Activated CD8-positive, alpha-beta memory T cell treated with anti-CD3 and anti-CD28 coated beads for 1 hour (primary cell): ENCODE measurements at places on chromosomes 7 and 10.

GRCh38 chr10:53638006-53638405 lies 865.4 kb upstream of the MBL2 start:
- DNase-seq = no peak

GRCh38 chr7:157830331-157830730 lies 493.5 kb downstream of the DNAJB6 start:
- no peak for DNase-seq

- no peak for DNase-seq
Observed at GRCh38 chr10:19749185-19749729, 67.0 kb upstream of the PLXDC2 start.

- no peak for DNase-seq
Observed at GRCh38 chr10:117260084-117260483, 19.2 kb downstream of the SLC18A2 start.

- DNase-seq = no peak
Observed at GRCh38 chr7:121562259-121562658, 166.2 kb upstream of the FAM3C start.

- DNase-seq = no peak
Observed at GRCh38 chr7:81161451-81162075, 242.7 kb upstream of the SEMA3C start.

GRCh38 chr10:31730776-31731175 lies 197.9 kb downstream of the ARHGAP12 start:
- DNase-seq = no peak

DNA sequence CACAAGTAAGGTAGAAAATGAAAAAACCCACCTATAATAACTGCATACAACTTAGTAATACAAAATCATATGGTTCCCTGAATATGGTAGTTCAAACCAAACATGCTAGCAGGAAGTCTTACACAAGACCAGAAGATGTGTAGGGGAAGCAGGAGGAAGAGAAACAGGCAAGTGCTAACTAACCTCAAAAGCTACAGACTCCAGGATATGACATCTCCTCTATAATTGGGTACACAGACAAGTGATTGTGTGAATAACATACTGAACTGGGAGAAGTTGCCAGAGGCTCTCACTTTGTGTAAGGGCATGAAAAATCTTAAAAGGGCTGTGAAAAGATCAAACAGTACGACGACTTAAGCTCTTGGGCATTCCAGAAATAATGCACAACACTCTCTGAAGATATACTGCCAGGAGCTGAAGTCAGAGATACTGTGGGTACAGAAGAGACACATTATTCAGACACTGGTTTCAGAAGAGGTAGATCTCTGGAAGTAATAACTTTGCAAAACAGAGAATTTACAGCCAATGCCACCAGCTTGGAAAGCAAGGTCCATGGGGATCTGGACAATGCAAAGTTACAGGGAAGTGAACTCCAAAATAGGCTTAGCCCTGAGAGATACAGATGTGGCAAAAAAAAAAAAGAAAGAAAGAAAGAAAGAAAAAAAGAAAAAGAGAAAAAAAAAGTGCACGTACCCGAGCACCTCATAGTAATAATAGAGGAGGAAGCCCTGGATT lies 767.2 kb downstream of the TNS3 start:
- no peak for DNase-seq

GRCh38 chr7:77447616-77448015 lies 31.5 kb upstream of the GSAP start:
- no peak for DNase-seq

DNA sequence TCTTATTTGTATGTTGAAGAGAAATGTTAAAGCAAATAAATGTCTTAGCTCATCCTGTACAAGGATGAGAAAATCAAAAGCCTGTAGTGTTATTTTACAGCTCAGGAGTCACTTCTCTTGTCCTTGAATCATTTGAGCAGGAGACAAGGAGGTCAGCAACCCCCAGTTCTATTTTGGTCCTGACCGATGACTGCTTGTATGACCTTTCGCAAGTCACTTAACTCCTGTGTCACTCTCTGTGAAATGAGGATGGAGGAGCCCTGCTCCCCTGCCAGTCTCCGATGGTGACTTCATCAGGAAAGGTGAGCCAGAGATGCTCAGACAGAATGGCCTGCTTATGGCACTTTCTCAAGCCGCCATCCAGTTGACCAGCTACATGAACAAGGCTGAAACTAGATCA lies 101.0 kb downstream of the CELF2 start:
- DNase-seq = no peak

- DNase-seq = no peak
Observed at GRCh38 chr10:78175444-78176015, 141.9 kb downstream of the RPS24 start.

- DNase-seq = no peak
Observed at GRCh38 chr10:11354823-11355222, 256.6 kb downstream of the USP6NL start.

- no peak for DNase-seq
Observed at GRCh38 chr10:88213065-88213605, 349.7 kb downstream of the PTEN start.

DNA sequence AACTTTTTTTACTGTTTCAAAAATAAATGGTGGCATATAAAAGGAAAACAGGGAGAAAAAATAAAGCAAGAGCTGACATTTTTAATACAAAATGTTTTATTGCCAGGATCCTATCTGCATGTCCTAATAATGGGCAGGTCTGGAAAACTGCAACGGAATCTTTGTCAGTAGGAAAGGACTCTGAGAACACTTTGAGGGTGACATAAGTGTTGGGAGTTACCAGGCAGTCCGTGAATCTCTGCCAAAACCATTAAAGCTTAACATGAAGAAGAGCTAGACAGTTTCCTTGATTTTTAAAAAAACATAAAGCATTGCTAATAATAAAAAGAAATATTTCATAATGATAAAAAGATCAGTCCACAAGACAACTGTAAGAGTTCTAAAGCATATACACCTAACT lies 80.7 kb downstream of the AGMO start:
- DNase-seq = no peak

GRCh38 chr10:48545462-48546145 lies 59.3 kb downstream of the ARHGAP22 start:
- DNase-seq = no peak

GRCh38 chr10:21599582-21599981 lies 65.5 kb downstream of the MLLT10 start:
- DNase-seq = no peak

DNA sequence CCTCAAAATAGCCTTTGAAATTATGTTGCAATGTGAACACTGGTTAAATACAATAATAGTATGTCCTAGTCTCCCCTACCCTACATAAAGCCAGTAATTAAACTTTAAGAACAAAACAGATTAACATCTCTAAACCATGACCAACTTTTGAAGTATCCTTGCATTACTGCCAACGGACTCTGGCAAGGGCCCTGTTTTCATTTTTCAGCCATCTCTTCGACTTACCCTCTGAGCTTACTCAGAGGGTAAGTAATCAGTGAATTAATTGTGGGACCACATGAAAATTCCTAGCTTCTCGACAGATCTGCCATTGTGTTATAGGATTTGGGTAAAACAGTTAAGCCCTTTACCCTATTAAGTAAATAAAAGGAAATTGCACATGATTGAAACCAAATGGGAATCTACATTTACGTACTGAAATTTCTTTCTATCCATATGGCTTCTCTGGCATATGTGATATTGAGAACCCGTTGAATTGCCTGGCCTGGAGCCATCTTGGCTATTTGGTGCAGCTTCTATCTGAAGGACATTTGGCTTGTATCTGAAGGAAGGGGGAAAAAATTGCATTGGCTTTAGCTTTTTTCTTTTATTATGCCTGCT lies 39.6 kb downstream of the DYNC1I1 start:
- no peak for DNase-seq

GRCh38 chr7:102471791-102472125 lies 7.0 kb downstream of the POLR2J start:
- DNase-seq = no peak

DNA sequence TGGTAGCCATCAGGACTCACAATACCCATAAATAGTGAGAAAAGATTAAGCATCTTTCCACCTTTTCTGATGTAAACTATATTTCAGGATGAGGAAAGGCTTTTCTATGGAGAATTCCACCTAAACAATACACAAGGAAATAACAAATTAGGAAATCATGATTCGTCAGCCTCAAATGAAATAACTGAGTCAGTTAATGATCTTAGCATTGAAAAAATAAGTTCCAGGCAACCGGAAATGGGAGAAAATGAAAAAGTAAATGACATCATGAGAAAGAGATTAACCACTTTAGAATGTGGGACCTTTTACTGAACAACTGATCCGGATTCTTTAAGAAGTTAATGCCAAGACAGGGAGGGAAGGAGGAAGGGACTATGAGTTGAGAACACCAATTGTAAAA lies 742.3 kb downstream of the TNS3 start:
- DNase-seq = no peak

GRCh38 chr10:28492116-28492920 lies 40.6 kb upstream of the WAC start:
- no peak for DNase-seq

DNA sequence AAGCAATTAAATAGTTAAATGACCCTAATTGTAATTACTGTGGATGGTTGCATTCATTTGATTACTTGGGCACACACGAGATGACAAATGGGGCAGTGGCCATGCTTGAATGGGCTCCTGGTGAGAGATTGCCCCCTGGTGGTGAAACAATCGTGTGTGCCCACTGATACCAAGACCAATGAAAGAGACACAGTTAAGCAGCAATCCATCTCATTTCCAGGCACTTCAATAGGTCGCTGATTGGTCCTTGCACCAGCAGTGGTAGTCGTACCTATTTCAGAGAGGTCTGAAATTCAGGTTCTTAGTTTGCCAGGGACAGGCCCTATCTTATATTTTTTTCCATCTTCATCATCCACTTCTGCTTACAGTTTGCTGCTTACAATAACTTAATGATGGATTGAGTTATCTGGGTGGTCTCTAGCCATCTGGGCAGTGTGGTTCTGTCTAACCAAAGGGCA lies 8.3 kb downstream of the PCBD1 start:
- peak; percentile 49 for DNase-seq

GRCh38 chr7:127754457-127754856 lies 102.5 kb downstream of the SND1 start:
- no peak for DNase-seq

DNA sequence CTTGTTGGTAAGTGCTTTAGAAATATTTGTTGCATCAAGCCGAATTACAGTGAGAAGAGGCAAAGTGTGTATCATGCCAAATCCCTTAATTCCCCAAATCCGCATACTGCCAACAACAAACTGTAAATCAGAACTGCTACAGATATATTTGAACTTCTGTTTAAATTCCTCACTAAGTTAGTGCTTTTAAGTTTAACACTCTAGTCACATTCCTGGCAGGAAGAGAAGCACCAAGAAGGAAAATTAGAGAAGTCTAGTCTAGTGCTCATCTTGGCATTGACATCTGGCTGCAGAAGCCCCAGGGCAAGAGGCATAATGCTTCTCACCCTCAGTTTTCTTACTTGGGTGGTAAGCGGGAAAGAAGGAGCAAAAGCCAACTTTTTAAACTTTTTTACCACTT lies 343.5 kb downstream of the GPR37 start:
- DNase-seq = no peak

GRCh38 chr7:37495574-37496184 lies 47.0 kb upstream of the ELMO1 start:
- DNase-seq = no peak

GRCh38 chr7:133023370-133024071 lies 58.4 kb downstream of the CHCHD3 start:
- DNase-seq = no peak

DNA sequence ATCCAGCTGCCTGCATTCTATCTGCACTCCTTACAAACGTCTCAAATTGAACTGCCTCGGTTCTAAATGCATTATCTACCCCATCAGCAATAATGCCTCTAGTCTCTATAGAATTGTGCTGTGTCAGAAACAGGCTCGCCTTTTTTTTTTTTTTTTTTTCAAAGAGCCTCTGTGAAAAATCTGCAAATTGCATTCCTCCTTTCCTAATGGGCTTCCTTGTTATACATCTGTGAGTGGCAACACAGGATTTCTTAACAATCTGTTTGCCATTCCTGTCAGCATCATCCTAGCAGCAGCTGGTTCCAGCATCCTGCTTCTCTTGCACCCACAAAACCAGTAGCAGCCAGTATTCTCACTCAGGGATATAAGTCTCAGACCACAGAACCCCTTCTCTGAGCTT lies 413.5 kb upstream of the SEMA3D start:
- DNase-seq = no peak

DNA sequence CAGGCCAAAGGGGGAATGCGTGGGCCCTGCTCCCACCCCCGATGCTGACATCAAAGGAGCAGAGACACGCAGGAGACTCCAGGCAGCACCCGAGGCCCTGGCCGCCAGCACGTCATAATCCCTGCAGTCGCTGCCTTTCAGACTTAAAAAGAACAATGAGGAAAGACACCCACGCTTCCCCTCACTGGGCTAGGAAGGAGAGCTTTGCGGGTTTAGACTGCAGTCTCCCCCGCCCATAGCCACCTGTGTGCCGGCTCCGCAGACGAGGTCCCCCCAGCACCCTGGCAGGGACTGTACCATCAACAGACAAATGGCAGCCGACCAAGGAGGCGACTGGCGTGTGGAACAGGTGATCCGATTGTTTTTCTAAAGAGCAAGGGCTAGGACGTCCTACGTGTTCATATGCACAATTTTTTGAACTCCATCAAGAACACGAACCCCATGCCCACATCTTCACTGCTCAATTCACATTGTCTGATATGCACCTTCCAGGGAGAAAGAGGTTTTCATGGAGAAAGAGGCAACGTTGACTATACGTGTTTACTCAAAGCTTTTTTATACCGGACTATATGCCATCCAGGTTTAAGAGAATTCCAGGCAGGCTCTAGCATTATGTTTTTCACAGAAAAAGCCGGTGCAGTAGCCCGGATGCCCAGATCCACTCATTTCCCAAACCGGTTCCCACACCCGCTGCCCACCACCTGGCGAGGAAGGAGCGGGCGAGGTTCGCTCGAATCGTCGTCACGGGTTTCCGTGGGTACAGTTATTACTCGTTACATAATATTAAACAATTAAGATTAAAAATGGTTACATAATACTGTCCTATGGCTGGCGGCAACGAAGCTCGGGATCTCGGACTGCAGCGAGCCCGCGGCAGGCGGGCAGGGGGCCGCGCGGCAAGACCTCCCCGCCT lies 1.1 kb downstream of the GRB10 start:
- no peak for DNase-seq

DNA sequence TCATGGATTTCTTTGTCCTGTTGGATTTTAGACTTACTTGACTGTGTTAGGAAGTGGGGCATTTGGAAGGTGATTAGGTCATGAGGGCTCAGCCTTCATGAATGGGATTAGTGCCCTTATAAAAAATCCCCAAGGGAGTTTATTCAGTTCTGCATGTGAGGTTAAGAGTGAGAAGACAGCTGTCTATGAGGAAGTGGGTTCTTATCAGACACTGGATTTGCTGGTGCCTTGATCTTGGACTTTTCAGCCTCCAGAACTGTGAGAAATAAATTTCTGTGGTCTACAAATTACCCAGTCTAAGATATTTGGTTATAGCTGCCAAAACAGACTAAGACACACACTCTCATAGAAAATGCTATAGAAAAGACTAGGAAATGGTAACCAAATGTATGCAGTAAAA lies 724.7 kb upstream of the FZD8 start:
- DNase-seq = no peak

GRCh38 chr10:98168147-98168546 lies 33.7 kb downstream of the R3HCC1L start:
- DNase-seq = no peak
